Epithelial cell of proximal tubule (primary cell): ENCODE measurements at places on chromosomes 2 and 18.

DNA sequence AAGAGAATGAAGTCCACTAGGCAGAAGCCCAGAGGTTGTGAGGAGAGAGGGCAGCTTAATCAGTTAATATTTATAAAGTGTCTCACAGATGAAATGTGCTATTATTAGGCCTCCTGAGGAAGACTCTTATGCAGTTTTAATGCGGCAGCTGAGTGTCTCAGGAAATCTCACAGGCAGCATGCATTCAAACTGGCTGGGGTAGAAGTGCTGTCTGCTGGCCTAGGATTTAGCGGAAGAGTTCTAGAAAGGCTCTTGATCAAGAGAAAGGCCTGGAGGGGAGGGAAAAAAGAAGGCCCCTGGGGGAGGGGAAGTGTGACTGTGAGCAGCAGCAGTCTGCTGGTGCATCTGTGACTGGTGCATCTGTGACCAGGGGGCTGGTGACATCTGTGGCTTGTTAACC is 133.0 kb downstream of the FSHR start:
- DNase-seq, result no peak

DNA sequence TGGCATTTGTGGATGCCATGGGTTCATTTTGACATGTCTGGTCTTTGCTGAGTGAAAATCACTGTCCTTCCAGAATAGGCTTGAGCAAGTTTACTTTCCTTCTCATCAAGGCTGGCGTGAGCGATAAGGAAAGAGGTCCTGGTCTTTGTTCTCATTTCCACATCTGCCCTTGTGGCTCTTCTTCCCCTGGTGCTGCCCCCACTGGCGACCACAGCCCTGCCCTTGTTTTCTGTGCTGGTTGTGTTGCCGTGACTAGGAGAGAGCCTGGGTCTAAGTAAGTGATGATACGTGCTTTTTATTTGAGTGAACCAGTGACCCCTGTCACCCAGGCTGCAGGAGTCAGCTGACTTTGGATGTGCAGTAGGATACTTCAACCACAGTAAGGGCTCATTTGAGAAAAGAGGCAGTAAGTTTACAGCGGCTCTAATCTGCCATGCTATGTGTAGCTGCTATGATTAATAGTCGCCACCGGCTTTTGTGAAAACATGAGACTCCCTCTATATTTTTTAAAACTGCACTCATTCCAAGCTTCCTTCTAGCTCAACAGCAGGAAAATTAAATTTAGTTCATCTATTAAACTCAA is 441.7 kb downstream of the RNF144A start:
- DNase-seq, result no peak

GRCh38 chr18:34695310-34695709 is 14.8 kb upstream of the DTNA start:
- DNase-seq, result no peak

DNA sequence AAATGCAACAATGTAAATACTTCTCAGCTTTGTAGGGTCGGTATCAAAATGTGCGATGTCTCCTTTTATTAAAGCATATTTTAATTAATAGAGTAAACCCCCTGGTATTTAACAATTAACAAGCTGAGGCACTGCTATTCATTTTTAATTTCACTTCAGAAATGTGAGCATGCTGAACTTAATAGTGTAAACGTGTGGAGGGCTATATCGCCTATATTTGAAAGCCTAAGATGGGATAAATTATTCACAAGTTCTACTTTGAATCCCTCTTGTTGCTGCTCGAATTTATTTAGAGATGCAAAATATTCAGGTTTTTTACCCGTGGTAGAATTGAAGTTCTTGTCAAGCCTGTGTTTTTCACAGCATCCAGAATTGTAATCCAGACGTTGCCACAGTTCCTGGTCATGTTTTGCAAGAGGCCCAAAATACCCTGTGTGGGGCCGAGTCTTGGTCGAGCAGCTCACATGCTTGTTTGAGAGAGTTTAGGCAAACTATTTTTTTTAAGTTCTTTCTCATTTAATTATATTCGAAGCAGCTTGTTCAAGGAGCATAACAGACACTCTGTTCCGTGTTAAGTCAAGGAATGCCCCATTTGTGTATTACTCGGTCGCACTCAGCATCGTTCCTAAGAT is 2.5 kb downstream of the SALL3 start:
- DNase-seq, result no peak

- no peak for DNase-seq
These were observed 23.2 kb downstream of the CENPO start for GRCh38 chr2:24816404-24816803.

GRCh38 chr2:203395858-203396257 is 67.7 kb downstream of the ABI2 start:
- DNase-seq, result no peak

- DNase-seq, result no peak
These were observed 1.3 kb downstream of the ADRA2B start for GRCh38 chr2:96114903-96115581.

- DNase-seq, result no peak
These were observed 70.2 kb downstream of the PARD3B start for GRCh38 chr2:204615456-204615855.

- DNase-seq, result no peak
These were observed 60.0 kb downstream of the DGKD start for GRCh38 chr2:233414273-233414654.
